ENCODE measurements at places on chromosomes 13 and 19.
A peak's percentile ranks its signal among the peaks of the same experiment; 100 is the strongest.

DNA sequence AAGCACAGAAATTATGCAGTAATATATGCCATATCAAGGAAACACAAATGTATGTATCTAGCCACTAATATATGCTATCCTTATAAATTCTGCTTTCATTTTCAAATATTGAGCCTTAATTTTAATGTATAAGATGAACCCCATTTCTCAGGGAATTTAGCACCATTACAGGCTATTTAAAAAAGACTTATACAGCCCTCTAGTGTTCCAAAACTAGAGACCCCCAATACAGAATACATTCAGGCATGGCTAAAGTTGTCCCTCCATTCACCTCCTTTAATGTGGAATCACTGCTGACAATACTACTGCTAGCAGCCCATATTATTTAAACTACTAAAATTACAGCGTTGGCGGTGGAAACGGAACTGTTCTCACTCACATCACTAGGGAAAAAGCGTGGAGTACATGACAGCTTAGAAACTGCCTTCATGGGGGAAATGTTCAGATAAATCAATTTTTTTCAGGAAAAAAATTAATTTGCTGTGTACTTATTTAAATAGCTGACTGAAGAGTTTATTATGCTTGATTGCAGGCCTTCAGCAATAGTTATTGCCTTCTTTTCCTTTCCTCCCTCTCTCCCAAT, 541.0 kb downstream of the PCDH9 start:
- DNase-seq: peak; percentile 19

DNA sequence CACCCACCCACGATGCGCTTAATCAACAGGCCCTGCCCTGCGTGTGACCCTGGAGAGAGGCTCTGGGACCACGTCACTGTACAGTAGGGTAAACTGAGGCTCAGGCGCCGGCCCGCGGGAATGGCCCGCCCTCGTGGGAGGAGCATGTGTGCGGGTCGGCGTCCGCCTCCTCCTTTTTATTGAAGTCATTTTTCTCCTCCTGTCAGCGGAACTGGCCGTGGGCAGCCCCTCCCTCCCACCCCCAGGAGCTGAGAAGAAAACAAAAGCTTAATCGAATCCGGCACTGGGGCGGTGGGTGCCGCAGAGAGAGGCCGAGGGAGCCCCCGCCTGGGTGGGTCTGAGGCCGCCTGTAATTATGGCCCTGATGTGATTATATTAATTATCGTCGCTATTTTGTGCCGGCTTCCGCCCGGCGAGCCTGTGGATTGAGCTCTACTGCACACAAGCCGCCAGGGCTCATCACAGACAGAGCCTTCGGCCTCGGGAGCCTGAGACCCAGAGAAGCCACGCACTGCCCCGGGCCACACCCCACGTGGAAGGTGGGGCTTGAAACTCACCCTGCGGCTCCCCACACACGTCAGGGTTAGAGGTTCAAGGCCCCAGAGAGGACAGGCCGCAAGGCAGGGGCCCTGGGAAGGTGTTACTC, 7.0 kb downstream of the C2CD4C start:
- peak; percentile 30 for DNase-seq

DNA sequence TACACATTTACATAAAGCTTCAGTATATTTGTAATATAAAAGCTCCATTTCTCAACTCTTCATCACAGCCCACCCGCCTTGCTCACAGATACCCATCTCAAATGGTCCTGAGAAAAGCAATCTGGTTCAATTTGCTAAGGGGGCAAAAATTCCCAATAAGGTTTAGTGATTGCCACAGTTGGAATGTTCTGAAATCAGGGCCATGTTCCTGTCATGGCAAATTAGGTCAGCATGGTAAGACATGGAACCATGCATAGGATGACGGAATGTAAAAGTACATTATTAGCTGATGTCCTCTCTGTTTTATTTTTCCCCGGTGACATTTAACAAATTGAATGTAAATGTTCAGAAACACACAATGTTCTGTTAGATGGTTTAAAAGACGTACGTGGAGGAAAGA, 274.3 kb downstream of the MZT1 start:
- DNase-seq: no peak

- peak; percentile 92 for DNase-seq
Measured at GRCh38 chr13:30341815-30342570, 34.6 kb upstream of the KATNAL1 start.

- peak; percentile 85 for DNase-seq
Measured at GRCh38 chr19:8609279-8610040, 1.1 kb downstream of the ADAMTS10 start.

DNA sequence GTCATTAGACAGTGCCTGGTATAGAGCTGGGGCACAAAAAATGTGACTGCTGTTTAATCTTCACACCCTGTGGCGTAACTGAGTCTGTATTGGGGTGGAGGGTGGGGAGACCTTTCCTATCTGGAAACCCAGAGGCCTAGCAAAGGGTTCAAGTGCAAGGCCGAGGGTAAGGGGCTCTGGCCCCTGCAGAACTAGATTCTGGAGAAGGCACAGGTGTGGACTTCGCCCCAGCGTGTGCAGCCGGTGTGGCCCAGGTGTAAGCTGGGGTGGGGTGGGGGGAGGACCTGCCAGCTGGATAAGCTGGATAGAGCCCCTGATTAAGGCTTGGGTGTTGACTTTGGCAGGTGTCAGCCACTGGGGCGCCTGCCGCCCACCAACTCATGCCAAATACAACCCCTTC, 1.3 kb downstream of the RAB3D start:
- DNase-seq: no peak

GRCh38 chr13:95117092-95117491, 184.2 kb downstream of the ABCC4 start:
- DNase-seq: no peak

DNA sequence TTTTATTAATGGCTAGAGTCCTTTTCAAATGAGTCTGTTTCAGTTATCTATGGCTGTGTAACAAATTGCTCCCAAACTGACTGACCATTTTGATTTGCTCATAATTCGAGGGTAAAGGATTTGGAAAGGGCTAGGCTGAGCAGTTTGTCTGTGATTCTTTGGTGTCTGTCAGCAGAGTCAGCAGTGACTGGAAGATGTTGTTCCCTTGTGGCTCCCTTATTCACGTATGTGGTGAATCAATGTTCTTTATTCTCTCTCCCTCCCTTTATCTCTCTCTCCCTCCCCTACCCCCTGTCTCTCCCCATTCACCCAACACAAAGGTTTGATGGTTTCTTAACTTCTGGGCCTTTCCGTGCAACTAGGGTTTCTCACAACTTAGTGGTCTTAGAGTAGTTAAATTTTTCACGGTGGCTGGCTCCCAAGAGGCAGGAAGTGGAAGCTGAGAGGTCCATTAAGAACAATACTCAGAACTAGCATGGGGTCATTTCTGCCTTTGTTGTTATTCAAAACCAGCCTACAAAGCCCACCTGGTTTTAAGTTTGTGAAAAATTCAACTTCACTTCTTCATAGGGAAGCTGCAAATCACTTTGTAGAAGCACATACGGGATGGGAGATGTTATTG, 772.5 kb upstream of the SLITRK1 start:
- DNase-seq: no peak

GRCh38 chr13:110965755-110966134, 50.9 kb upstream of the ANKRD10 start:
- DNase-seq: no peak

DNA sequence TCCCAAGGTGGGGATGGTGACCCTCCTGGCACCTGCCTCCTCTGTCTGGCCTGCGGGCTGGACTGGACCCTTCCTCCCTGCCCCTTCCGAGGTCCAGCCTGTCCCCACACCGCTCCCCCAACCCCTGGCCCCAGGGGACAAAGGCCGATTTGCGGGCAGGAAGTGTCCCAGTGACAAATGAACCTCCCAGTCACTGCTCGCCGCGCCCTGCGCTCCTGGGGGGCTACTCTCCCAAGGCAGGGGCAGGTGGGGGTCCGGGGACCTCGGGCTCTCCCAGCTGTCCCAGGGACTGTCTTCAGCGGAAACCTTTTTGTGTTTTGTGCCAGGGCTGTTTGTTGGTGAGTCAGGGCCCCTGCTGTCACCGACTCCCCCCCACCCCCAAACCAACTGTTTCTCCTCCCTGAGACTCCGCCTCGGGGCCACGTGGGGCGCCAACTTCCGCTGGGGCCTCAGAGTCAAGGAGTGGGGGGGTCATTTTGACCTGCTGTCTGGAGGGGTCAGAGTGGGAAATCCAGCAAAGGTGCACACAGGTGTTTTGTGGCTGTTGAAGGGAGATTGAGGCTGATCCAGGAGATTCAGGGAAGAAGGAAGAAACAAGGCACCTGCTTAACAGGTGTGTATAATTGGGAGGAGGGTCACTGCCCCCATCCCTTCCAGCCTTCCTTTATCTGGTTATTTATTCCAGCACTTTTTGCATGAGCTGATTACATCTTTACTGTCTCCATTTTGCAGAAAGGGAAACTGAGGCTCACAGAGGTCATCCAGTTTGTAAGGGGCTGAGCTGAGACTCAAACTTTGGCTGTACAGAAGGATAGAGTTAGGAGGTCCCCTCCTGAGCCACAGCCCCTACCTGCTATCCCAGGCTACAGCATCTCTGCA, 831 bp downstream of the PGPEP1 start:
- peak; percentile 49 for DNase-seq

GRCh38 chr13:48401480-48401879, 11.4 kb downstream of the LPAR6 start:
- no peak for DNase-seq

GRCh38 chr19:5996623-5997320, 18.8 kb upstream of the RANBP3 start:
- no peak for DNase-seq

DNA sequence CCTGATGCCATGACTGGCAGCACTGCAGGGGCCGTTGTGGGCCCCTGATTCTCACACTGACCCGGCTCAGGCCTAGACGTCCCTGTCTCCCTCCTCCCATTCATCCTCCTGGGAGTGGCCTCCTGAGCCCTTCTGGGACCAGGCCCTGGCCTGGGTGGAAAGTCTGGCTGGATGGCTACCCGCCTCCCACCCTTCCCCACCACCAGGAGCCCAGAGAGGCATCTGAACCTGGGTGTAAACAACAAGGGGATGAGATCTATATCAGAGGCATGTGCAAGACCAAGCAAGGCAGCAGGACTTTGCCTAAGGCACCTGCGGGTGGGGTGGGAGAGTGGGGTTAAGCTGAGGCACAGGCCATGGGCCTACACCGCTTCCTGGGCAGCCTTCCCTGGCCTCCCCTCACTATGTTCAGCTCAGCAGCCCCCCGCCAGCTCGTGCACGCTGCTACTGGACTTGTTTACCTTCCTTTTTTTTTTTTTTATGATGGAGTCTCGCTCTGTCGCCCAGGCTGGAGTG, 22.0 kb upstream of the ASPDH start:
- DNase-seq: no peak

DNA sequence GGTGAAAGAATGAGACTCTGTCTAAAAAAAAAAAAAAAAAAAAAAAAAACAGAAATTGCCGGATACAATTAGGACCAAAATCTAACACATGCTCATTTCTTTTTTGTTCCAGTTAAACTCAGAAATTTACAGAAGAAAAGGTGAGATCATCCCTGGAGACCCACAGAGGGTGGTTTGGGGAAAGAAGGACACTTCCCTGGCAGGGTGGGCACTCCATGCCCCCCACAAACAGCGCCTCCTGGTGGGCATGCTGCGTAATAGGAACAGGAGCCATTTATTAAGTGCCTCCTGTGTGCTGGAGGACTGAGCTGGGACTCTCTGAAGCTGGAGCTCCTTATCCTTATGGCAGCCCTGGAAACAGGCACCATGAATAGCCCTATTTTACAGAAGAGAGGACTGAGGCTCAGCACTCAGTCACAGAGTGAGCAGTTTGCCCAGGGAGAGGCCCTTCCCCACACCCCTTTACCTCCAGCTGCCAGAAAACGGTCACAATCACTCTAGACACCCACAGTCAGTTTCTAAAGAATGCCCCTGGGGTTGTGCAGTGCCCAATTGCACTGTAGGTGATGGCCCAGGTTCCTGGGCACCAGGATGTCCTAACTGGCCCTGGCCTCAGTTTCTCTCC, 10.1 kb downstream of the C19orf38 start:
- DNase-seq: no peak

DNA sequence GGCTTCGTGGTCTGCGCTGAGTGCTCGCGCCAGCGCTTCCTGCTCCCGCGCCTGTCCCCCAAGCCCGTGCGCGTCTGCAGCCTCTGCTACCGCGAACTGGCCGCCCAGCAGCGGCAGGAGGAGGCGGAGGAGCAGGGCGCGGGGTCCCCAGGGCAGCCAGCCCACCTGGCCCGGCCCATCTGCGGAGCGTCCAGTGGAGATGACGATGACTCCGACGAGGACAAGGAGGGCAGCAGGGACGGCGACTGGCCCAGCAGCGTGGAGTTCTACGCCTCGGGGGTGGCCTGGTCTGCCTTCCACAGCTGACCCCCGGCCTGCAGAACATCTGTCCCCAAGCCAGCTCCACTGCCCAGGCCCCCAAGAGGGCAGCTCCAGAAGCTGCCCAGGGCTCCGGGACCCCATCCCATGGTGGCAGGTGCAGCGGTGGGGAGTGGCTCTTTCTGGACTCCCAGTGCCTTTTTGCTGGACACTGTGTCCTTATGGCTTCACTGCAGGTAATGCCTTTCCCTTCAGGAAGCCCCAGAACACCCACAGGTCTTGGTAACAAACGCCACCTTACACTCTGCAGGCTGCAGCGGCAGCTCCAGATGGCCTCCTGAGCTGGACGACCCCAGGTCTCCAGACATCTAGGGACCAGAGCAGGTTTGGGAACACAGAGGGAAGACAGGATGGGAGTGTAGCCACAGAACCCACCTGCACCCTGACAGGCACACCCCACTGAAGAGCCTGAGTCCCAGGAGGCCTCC, 9.3 kb downstream of the PLEKHF1 start:
- no peak for DNase-seq

DNA sequence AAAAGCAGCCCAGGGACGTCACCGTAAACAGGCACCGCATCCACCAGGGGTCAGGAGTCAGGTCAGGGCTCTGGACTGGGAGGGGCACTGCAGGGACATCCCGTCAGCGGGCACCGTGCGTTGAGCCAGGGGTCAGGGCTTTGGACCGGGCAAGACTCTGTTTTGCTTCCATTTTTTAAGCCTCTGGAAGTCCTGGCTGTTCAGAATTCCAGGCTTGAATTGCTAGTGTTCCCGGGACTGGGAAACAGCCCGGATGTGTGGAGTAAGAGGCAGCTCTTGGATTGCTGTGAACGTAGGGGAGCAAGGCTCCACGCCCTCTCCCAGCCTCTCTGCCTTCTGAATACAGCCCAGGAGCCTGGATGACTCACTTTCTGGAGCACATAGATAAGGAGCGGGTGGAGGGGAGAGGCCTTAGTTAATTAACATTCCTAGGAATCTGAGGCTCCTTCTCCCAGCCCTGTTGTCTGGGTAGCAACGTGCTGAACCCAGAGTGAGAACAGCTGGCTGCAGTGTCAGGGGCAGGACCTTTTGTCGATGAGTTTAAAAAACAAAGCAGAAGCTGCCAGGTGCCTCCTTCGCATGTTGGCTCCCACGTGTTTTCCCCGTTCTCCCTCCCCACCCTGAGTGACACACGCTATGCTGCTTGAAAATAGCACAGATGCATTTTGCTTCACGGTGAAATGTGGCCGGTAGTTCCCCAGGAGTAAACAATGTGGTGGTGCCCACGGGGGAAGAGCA, 21.9 kb downstream of the ATP11A start:
- DNase-seq: peak; percentile 90

DNA sequence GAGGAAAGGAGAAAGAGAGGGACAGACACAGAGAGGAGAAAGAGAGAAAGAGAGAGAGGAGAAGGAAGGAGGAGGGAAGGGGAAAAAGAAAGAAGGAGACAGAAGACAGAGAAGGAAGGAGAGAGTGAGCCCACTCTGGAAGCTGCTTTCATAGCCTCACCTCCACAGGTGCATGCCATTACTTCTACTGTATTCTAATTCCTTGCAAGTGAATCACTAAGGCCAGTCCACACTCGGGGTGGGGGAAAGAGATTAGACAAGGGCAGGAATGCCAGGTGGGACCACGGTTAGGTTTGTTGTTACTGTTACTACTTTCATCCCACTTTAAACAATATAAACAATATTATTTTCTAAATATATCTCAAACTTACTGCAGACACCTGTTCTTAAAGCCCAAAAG, 684.5 kb upstream of the ARGLU1 start:
- no peak for DNase-seq

GRCh38 chr19:13091400-13092157, 11.1 kb downstream of the LYL1 start:
- DNase-seq: peak; percentile 93

Data from right hindlimb (tissue), 1 donor.